ENCODE measurements at places on chromosomes 13 and 19.

DNA sequence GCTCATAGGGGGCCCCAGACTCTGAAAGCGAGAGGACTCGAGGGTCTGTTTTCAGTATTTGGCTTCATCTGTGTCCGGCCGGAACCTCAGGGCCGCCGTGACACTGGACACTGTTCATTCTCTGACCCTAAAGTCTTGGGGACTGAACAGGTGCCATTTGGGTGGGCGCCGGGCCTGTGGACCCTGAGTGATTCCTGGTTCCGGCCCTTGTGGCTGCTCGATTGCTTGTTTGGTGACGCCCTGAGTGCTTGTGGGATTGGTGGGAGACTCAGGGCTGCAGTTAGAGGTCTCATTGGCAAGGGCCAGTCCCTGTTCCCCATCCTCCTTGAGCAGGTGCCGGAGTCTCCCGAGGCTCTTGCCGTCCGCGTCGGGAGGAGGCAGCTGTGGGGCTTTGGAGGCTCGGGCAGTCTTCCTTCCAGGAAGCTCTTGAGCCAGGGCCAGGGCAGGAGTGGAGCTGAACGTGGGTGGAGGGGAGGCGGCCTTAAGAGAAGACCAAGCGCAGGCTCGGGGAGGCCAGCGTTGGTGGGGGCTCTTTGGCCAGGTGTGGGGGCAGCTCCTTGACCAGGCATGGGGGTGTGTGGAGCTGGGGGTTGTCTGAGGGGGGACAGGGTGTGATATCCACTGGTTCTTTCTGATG, 4.7 kb downstream of the PTBP1 start:
- DNase-seq, result no peak

GRCh38 chr13:33483471-33483870, 197.9 kb upstream of the STARD13 start:
- no peak for DNase-seq

DNA sequence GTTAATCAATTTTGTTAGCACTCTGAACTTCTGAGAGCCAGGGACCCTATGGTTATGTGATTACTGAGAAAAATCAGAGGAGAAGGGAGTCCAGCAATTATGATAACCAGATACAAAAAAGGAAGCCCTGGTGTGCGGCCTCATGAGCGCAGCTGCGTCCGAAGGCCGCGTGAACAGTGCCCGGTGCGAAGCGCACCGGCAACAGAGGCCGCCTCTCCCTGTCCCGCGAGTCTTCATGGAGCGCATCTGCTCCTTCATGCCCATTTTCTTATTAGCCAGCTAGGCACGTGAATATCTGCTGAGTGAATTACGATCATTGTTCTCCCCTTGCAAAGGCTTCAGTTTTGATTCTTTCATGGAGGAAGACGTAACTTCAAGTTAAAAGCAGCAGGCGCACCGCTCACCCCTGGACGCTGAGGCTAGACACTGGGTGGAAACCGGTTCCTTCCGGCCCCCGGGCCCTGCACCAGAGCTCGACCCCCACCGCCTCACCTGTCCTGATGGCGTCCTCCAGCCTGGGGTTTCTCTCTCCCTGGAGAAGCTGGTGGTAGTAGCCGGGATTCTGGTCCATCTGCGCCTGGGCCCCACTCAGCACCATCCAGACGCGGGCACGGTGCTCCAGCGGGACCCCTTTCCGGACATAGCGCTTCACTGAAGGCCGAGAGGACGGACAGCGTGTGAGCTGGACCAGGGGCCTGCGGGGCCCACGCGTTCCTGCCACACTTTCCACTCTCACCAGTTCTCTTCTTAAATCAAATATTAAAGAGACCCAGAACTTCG, 8.9 kb downstream of the GRTP1 start:
- no peak for DNase-seq

DNA sequence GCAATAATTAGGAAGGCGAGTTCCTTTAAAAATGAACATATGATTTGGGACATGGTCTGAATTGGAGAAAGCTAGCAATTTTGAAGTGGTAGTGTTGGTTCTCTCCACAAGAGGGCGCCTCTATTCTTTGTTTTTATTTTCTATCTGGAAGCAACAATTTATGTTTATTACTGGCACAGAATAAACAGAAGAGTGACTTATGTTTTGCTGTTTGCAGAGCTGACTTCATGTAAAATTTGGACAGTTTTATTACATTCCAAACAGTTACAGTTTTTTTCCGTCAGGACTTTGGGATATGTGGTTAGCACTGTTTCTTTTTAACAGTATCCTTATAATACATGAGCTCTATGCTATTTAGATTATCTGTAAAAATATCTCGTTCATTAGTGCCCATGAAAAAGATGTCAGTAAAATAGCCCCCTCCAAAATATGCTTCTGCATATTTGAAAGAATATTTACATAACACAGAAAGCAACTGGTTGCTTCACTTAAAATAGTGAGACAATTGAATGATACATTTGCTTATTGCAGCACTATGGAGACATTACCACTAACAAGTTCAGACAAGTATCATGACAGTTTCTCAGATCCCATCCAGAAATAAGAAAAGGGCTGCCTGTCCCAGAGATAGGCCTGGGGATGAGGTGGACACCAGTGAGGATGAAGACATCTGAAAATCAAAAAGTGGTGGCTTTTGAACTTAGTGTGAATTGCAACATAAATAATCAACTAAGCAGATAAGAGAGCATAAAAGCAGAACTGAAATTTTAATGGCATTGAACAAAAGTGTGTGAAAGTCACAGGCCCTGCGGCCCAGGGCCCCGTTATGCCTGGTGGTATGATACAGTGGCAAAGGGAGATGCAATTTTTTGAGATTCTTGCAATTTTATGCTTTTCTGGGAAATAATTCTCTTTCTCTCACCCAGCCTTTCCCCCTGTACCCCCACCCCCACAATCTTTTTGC, 32.3 kb upstream of the FGF9 start:
- no peak for DNase-seq

GRCh38 chr13:79398915-79399314, 7.1 kb downstream of the RBM26 start:
- no peak for DNase-seq

Data from activated CD8-positive, alpha-beta memory T cell treated with anti-CD3 and anti-CD28 coated beads for 48 hours (primary cell).